HS-27A (cell line): ENCODE measurements at places on chromosomes 16 and 17.
A peak's percentile ranks its signal among the peaks of the same experiment; 100 is the strongest.

DNA sequence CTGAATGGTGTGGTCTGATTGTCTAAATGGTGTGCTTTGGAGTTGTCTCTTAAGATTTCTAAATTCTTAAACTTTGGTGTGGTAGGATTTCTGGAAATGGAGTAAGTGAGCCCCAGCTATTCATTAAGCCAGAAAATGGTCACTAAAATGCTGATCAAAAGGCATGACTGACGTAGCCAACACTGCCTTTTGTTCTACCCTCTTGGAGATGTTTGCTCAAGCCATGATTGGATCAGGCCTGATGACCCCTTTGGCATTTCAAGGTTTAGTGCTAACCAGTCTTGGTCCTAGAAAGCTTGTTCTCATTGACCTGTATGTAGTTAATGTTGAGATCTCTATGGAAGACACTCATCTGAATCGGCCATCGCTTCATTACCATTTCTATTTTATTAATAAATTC lies 68.0 kb downstream of the KNOP1 start:
- DNase-seq, result no peak

DNA sequence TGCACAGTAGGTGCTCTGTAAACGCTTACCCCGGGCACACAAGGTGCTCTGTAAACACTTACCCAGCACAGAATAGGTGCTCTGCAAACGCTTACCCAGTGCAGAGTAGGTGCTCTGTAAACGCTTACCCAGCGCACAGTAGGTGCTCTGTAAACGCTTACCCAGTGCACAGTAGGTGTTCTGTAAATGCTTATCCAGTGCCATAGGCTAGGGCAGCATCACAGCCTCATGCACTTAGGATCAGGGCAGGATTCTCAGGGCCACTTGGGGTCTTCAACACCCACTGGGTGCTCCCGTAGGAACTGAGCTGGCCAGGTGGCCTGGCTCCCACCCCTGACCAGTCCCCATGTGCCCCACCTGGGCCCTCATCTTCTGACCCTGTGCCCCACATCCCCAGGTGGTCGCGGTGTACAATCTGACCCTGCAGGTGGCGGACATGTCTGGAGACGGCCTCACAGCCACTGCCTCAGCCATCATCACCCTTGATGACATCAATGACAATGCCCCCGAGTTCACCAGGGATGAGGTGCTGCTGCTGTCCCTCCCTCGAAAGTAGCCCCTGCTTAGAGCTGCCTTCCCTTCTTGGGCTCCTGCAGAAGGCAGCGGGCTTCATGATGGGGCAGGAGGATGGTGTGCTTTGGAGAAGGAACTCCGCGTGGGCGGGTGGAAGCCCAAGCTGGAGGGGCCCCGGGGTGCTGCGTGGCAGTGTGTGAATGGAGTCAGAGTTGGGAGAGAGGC lies 13.1 kb downstream of the SLC22A31 start:
- no peak for DNase-seq

GRCh38 chr16:67917852-67918236 lies 13.8 kb downstream of the CTRL start:
- DNase-seq, result peak; percentile 53

GRCh38 chr16:56722200-56722842 lies 7.6 kb upstream of the NUP93 start:
- no peak for DNase-seq

- DNase-seq, result no peak
Observed at GRCh38 chr16:46836534-46837530, 5.9 kb upstream of the C16orf87 start.

DNA sequence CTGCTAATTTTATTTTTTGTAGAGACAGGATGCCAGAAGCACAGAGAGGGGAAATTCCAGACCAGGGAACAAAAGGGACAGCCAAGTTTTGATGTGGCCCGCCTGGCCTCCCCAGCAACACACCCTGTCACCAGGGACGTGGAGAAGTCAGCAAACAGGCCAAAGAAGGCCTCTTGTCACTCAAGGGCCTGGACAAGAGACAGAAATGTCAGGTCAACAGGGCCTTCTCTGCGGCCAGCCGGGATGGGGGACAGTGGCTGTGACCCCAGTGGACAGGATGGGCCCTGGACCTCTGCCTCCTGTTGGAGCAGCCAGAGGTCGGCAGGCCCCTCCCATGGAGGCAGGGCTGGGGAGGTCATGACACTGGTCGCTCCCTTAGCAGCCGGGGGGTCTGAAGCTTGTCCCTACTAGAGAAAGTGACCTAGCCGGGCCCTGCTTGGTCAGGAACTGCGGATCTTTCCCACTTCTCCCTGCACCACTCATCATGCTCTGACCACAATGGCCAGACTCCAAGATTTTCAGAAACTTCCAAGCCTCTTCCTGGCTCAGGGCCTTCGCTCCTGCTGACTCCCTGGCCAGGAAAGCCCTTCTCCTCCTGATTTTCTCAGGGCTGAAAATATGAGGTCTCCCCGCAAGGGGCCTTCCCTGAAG lies 9.2 kb upstream of the TVP23A start:
- no peak for DNase-seq

DNA sequence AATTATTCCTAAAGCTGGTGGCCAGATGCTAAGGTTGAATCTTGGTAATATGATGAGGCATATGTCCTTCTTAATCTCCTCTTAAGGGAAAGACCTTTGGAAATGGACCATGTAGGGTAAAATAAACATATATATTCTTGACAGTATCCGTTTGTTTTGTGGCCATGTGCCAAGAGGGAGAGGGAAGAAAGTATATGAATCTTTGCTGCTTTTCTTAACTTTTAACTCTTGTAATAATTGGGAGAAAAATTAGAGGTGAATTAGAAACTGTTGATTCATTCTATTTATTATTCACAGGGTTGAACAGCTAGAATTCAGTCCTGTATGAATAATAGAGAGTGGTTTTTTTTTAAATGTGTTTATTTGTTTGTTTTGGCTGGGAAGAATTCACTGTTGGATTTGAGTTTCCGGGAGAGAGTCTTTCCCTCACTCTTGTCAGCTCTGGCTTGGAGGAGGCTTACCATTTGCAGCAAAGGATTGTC lies 31.6 kb downstream of the AATF start:
- DNase-seq, result no peak

DNA sequence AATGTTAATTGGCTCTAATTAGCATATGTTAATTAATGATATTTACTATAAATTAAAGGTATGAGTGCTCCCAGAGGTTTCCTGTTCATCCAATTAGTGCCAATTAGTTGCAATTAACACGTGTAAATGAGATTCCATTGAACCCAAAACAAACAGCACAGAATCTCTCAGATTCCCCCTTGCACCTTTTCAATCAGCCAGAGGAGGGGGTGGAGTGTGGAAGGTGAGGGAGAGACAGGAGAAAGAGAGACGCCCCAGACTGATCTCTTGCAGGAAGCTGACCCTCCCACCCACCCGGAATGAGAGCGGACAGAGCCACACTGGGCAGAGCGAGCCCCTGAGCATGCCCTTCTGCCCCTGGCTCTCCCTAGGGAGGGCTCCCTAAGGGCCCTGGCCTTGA lies 24.1 kb upstream of the LHX1 start:
- DNase-seq, result no peak

DNA sequence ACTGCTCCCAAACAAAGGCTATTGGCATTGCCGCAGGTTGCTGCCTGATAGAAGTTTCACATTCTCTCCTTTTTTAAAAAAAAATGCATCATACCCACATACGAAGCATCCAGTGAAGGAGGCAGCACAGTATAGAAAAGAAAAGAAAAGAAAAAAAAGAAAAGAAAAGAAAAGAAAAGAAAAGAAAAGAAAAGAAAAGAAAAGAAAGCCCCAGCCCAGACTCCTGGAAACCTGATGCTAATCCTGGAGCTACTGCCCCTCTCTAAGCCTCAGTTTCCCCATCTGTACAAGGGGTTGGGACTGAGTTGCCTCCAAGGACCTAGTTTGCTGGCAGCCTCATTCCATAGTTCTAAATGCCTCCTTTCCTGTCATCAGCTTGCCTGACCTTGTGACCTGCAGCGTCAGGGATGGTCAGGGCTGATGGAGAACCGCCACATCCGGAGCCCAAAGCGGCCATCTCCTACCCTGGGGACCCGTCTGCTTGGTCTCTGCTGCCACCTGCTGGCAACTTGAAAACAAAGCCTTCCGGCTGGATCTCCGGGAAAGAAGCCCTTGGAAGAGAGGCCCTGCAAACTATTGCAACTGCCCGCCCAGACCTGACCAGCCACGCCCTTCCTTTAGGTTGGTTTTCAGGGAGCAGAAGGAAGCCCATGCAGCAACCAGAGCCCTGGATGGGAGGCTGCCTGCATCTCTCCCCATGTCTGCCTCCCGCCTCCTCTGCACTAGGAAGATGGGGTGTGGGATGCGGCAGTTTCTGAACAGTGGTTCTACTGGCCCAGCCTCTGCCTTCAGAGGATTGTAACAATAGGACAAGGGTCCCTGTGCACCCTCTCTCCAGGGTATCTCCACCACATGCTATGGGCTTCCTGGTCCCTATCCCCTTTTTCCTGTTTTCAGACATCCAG lies 13.0 kb downstream of the AIPL1 start:
- no peak for DNase-seq

GRCh38 chr17:48023400-48024148 lies 14.0 kb downstream of the COPZ2 start:
- no peak for DNase-seq

GRCh38 chr17:42686520-42687128 lies 4.3 kb downstream of the CNTNAP1 start:
- no peak for DNase-seq

DNA sequence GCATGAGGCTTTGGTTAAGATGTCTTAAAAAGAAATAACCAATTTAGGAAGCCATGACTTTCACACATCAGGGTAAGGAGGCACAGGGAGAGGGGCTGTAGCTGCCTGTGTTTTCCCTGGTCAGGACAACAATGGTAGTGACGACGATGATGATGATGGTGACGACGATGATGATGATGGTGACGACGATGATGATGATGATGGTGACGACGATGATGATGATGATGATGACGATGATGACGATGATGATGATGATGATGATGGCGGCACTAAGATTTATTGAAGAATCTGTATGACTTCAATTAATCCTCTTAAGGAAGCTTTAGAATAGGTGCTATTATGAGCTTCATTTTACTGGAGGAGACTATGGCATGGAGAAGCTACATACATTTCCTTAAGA lies 284.1 kb upstream of the TNRC6C start:
- DNase-seq, result no peak

- peak; percentile 85 for DNase-seq
Observed at GRCh38 chr16:14501331-14502255, 128.5 kb downstream of the PARN start.

GRCh38 chr17:48547808-48548522 lies 3.1 kb upstream of the HOXB2 start:
- no peak for DNase-seq
